Dermis blood vessel endothelial cell (primary cell): ENCODE measurements at places on chromosomes 13 and 19. TPM values are rescaled to one million over a fixed set of nuclear protein-coding genes. Genes with fewer than 3 reads are reported as not detected.

DNA sequence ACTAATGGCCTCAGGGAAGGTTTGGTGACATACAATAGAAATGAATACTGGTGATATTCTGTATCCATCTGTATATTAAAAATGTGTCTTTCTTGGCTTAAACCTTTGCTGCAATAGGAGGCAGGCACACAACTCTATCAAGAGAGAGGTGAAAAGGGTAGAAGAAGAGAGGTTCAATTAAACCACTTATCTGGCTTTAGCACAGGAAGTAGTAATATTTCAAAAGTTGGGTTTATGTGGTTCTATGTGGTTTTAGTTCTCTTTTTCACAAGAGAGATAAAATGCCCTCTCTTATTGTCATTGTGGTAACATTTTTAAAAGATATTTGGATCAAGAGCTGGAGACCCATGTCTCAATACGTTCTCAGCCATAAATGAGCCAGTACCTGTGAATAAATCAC is 146.2 kb upstream of the FNDC3A start:
- no peak for DNase-seq

GRCh38 chr13:114211446-114212157 is 23.1 kb upstream of the CDC16 start:
- no peak for DNase-seq

DNA sequence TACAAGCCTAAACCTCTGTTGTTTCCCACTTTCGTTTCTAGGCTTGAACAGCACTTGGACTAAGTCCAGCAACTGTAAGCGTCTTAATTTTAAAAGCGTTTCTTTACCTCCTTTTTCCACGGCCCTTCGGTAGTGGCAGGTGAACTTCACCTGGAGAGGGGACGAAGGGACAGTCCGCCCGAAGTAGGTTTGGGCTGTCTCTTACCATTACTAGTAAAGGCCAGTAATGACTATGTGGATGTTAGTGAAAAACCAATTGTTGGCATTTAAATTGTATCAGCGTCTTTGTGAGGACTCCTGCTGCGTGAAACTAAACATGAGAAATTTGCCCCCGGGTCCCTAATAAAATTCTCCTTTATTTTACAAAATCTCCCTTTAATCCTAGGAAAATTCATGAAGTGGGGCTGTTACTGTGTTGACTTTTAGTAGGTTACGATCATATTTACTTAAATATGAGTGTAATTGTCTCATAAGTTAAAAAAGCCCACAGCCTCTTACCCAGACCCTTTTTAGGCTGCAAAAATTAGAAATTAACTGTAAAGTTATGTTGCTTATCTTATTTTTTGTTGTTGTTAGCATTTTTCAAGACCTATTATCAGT is 983 bp downstream of the ITM2B start:
- no peak for DNase-seq

DNA sequence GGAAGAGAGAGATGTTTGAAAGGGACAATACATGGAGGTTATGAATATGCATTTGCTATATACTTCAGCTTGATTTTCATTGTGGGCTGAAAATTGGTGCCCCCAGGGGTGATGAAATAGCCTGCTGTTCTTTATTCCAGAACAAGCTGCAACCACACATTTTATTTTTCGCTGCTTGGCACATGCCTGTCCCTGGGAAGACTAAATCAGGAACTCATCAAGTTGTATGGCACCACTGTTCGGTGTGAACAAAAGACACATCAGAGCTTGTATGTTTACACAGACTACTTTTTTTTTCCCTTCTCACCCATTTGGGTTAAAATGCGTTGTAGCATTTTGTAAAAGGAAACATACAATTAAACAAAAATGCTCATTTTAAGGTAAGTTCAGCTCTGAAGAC is 230.7 kb downstream of the NALCN start:
- DNase-seq = no peak

The SLC6A16 gene
- 0.28 and 1.0 TPM in 2 replicates for total RNA-seq

The NMRK2 gene
- not detected in 2 replicates for total RNA-seq

The MRPL34 gene
- total RNA-seq = 40.1 and 52.4 TPM in 2 replicates
